ENCODE measurements at places on chromosomes 7 and 10. TPM values are rescaled to one million over a fixed set of nuclear protein-coding genes. Genes with fewer than 3 reads are reported as not detected.

Gene CPVL
- not detected for total RNA-seq

Gene HTR5A
- not detected for total RNA-seq

Gene TRIM56
- total RNA-seq: 16.9 TPM

Gene NEUROD6
- not detected for total RNA-seq

Gene CDHR3
- 4.7 TPM for total RNA-seq

Gene ZNF727
- not detected for total RNA-seq

Gene GIMAP7
- 30.9 TPM for total RNA-seq

Gene KIAA1217
- total RNA-seq: 4.5 TPM

Gene NKX2-3
- total RNA-seq: 2.4 TPM

Gene FFAR4
- total RNA-seq: not detected

Gene UBTD1
- total RNA-seq: 38.1 TPM

Gene OR2A1
- total RNA-seq: not detected

Gene SRI
- total RNA-seq: 141 TPM

Gene CUZD1
- total RNA-seq: 2.1 TPM

Gene FAM170B
- not detected for total RNA-seq

Gene PPRC1
- 28.6 TPM for total RNA-seq

Gene EPHA1
- under 0.01 TPM for total RNA-seq

Gene ZNF503
- 2.4 TPM for total RNA-seq

Gene CALN1
- total RNA-seq: not detected

Gene ETV1
- 15.2 TPM for total RNA-seq

Gene CRTAC1
- total RNA-seq: 0.80 TPM

Gene ASZ1
- not detected for total RNA-seq

Gene ACBD7
- total RNA-seq: 1.7 TPM

Gene DPP6
- not detected for total RNA-seq

Gene TMEM225B
- 0.43 TPM for total RNA-seq

Gene CLRN3
- total RNA-seq: not detected

Gene SH2B2
- 0.93 TPM for total RNA-seq

Gene CXCL12
- 1.2 TPM for total RNA-seq

Gene TACC2
- total RNA-seq: 23.4 TPM

Gene FGF8
- total RNA-seq: not detected

Gene MMD2
- not detected for total RNA-seq

Gene SPDYE2B
- not detected for total RNA-seq

Gene TRIM50
- total RNA-seq: not detected

Gene RFC2
- 25.3 TPM for total RNA-seq

Gene PAPSS2
- total RNA-seq: 106 TPM

Gene TSPAN15
- 31.1 TPM for total RNA-seq

Gene LSM5
- total RNA-seq: 47.7 TPM

Measured in thoracic aorta endothelial cell (primary cell).